Activated naive CD4-positive, alpha-beta T cell (primary cell): ENCODE measurements at places on chromosomes 2 and 18.

GRCh38 chr18:80172056-80172455 lies 63.0 kb downstream of the ADNP2 start:
- DNase-seq = no peak

- no peak for DNase-seq
These were observed 189.8 kb downstream of the TMEM18 start for GRCh38 chr2:487186-488079.

DNA sequence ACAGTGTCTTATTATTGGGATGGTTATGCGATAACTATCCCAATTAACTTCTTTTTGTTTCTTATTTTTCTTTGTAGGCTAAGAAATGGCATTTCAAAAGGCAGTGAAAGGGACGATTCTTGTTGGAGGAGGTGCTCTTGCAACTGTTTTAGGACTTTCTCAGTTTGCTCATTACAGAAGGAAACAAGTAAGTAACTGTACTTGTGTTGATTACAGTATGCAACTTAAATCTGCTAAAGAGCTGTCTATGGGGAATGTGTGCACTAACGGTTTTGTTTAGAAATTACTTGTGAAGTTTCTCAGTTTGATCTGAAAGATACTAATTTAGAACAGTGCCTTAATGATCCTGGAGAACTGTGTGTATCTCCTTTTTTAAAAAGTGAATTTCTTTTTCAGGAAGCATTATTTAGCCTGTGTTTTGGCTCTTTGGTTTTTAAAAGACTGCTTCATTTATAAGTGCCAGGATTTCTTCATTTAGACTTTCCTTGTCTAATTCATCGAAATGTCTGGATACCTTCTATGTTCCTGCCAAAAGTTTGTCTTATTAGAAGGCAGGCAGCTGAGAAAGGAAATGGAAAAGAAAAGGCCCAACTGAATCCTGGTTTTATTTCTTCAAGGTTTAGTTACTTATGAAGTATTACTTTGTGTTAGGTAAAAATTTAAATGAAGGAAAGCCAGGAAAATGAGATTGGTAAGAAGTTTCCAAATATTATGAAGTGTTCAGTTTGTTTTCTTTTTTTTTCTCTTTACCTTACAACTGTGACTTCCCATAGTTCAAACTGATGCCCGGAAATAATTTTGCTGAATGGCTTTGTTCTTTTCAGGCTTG lies 40.1 kb downstream of the GPD2 start:
- no peak for DNase-seq

- no peak for DNase-seq
These were observed 77.8 kb upstream of the CCDC195 start for GRCh38 chr2:224793946-224794345.

GRCh38 chr18:58046093-58046793 lies 2.2 kb downstream of the NEDD4L start:
- DNase-seq = no peak

DNA sequence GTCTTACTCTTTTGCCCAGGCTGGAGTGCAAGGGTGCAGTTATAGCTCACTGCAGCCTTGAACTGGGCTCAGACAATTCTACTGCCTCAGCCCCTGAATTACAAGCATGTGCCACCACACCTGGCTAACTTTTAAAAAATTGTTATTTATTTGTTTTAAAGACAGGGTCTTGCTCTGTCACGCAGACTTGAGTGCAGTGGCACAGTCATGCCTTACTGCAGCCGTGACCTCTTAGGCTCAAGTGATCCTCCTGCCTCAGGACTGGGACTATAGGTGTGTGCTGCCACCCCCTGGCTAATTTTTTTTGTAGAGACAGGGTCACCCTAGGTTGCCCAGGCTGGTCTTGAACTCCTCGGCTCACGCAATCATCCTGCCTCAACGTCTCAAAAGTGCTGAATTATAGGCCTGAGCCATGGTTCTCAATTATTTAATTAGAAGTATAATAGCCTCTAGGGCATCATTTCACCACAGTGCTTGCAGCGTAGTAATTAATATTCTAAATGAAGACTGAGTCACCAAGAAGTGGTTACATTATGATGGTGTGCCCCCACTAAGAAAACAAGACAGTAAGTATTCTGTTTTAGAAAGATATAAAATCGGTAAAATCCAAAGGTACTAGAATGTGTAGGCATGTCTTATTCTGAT lies 69.6 kb downstream of the EML4 start:
- DNase-seq = no peak

DNA sequence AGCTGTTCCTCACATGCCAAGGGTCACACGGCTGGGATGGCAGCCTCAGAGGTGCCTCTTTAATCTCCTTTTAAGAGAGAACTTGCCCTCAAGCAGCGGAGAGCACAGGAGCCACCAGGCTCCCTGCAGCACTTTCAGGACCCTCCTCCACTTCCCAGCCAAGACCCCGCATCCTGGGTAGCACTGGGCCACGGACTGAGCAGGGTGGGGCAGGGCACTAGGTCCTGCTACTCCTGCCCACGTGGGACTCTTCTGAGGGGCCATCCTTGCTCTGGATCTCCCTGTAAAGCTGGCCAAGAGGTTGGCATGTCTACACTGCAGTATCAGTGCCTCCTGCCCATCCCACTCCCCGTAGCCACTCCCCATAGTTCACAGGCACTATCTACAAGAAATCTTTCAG lies 175.3 kb upstream of the GLI2 start:
- DNase-seq = no peak

DNA sequence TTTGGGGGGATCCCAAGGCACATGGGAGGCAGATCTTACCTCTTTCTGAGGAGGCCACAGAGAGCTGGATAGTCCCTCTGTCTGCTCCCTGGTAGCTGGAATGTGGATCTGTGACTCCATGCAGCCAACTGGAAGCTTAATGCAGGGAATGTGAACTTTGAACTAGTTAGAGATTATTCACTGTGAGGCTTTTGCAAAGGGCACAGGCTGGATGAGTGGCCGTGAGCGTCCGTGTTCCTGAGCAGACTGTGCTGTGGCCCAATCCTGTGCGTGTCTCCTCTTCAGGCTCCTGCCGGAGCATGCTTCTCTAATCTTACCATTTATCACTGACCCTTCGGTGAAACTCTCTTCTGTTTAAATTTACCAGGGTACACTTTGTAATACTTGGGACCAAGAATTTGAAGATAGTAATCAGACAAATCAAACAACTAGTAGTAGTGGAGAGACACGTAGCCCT lies 187.6 kb downstream of the PTPRM start:
- DNase-seq = no peak
